ENCODE measurements at places on chromosomes 7 and 10.

DNA sequence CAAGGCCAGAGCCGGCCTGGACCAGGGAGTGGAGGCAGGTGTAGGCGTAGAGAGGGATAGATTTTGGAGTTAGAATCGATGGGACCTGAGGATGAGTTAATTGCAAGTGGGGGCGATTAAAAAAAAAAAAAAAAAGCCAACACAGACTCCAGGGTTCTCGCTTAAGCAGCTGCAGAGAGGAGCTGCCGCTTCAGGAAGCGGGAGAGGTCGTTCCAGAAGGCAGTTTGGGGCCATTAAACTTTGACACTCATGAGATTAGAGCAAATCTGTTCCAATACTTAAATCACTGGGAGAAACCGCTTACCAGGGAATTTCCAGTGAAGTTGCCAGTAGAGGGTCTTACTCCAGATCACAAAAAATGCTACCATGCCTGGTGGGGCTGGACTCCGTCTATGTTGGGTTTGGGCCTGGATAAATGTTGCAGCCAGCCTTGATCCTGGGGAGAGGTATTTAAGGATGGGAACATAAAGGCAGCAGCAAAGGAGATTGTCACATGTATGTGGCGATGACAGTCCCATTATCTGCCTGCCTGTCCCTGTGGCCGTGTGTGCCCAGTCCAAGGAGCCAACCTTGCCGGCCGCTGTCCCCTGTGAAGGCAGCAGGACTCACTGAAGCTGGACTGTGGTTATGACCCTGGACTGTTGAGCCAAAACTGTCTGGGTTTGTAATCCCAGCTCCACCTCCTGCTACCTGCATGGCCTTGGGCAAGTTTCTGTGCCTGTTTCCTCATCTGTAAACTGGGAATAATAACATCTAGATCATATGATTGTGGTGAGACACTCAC, 23.9 kb upstream of the GRID1 start:
- H3K27ac ChIP-seq = no peak overlapping the region
- H3K36me3 ChIP-seq = no peaks in the 10 kb centered on the region
- DNase-seq = no peak

DNA sequence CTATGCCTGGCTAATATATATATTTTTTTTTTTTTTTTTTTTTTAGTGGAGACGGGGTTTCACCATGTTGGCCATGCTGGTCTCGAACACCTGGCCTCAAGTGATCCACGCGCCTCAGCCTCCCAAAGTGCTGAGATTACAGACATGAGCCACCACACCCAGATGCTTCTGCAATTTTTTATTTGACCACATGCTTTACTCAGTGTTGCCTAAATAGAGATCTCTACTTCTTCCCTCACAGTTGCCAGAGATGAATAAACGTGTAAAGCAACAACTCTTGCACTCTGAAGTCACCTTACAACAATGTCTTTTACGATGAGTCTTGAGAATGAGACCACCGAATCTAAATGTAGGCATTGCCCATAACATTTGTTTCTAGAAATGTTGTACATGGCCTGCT, 107.9 kb upstream of the FRMD4A start:
- H3K27me3 ChIP-seq = peaks cover 22% of the 10 kb centered on the region
- H3K36me3 ChIP-seq = no peaks in the 10 kb centered on the region

DNA sequence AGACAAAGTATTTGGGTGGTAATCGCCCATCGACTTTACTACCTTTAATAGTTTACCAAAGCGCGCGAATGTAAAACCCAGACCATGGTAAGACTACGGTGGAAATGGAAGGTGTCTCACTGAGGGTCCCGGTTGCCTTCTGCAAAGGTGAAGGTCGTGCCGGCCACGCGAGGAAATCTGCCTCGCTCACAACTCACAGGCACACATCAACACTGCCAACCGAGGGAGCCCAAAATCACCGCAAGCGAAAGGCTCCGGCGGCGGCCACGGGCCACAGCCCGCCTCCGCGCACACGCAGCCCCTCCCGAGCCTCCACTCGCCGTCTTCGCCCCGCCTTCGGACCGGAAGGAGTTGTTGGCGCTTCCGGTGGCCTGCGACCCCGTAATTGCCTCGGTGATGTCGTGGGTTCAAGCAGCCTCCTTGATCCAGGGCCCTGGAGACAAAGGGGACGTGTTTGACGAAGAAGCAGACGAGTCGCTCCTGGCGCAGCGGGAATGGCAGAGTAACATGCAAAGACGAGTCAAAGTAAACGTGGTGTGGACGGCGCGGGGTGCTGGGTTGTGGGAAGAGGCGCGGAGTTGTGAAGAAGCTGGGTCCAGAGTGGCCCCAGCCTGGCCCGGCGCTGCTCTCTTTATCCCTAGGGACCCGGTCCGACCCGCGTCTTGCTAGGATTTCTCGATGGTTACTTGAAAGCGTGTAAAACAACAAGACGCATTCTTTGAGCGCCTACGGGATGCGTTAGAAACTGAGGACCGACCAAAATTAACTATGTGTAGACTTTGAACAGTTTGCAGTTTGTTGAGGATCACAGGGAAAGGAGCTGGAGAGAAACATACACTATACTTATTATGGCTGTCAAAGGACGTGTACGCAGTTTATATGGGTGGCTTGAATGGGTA, at the start of gene YAE1:
YAE1 (plus strand) TSS at position 382 of the 899 bp plus-strand sequence; CDS start at position 397, 15 bp downstream.
- H3K4me3 ChIP-seq = peak within 1 kb of the TSS; percentile 99
- peaks cover 19% of the 10 kb centered on the region for H3K4me1 ChIP-seq
- peaks cover 4% of the 10 kb centered on the region for H3K36me3 ChIP-seq
- peak within 1 kb of the TSS; percentile 97 for H3K27ac ChIP-seq
- peaks cover 7% of the 10 kb centered on the region for H3K27me3 ChIP-seq

DNA sequence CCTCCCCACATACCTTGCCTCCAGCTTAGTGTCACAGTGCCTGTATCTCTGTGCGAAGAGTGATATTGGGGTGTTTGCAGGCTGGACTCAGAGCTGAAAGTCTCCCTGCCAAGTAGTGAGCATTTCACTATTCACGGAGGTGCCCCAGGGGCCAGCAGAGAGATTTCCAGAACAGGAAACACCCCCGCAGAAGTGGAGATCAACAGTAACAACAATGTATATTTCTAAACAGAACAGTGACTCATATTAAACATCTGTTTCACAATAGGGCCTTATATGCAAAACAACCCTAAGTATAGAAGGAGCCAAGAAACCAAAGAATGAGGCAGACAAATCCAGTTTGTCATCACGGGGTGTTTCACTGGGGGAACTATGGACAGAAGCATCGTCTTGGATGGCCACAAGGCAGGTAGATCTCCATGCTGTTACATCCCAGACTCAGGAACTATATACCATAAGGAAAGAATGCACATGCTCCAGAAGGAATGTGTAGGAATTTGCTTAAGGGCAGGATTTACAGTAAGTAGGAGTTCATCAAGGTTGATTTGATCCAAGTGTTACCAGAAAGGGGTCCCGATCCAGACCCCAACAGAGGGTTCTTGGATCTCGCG, 29.3 kb upstream of the CCL24 start:
- H3K4me3 ChIP-seq = peak overlapping the region; percentile 66
- H3K27me3 ChIP-seq = no peaks in the 10 kb centered on the region
- H3K4me1 ChIP-seq = peaks cover 18% of the 10 kb centered on the region
- peak overlapping the region; percentile 95 for H3K27ac ChIP-seq

- no peak overlapping the region for H3K27ac ChIP-seq
- no peaks in the 10 kb centered on the region for H3K36me3 ChIP-seq
- no peak for DNase-seq
- peaks cover 16% of the 10 kb centered on the region for H3K27me3 ChIP-seq
- H3K4me3 ChIP-seq = no peak overlapping the region
Measured at GRCh38 chr10:125709553-125710474, 9.7 kb upstream of the EDRF1 start.

DNA sequence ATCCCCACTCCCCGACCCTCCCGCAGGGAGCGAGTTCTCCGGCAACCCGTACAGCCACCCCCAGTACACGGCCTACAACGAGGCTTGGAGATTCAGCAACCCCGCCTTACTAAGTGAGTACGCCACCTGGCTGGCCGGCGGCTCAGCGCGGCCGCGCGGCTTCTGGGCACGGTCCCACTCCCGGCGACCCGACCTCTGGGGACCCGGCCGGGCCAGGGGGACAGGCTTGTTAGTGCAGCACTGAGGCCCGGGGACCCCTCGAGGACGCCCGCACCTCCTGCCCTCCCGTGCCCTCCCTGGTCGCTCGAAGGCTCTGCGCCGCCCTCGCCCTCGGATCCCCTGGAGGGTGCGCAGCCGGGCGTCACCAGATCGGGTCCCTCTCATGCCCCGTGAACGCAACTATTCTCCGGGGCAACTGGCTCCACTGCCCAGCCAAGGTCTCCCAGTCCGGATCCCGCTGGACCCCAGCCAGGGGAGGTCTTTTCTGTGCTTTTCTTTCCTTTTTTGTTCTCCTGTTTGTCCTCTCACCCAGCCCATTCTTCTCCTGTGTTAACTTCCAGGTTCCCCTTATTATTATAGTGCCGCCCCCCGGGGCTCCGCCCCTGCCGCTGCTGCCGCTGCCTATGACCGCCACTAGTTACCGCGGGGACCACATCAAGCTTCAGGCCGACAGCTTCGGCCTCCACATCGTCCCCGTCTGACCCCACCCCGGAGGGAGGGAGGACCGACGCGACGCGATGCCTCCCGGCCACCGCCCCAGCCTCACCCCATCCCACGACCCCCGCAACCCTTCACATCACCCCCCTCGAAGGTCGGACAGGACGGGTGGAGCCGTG, 81.8 kb downstream of the PAX2 start:
- peak; percentile 76 for DNase-seq
- no peaks in the 10 kb centered on the region for H3K36me3 ChIP-seq
- H3K27me3 ChIP-seq = peaks cover 78% of the 10 kb centered on the region
- H3K27ac ChIP-seq = no peak overlapping the region

GRCh38 chr10:33950206-33950605, 615.7 kb upstream of the NRP1 start:
- H3K27ac ChIP-seq = no peak overlapping the region
- DNase-seq = no peak
- H3K4me1 ChIP-seq = no peaks in the 10 kb centered on the region
- no peaks in the 10 kb centered on the region for H3K36me3 ChIP-seq
- H3K27me3 ChIP-seq = no peaks in the 10 kb centered on the region
- H3K4me3 ChIP-seq = no peak overlapping the region

DNA sequence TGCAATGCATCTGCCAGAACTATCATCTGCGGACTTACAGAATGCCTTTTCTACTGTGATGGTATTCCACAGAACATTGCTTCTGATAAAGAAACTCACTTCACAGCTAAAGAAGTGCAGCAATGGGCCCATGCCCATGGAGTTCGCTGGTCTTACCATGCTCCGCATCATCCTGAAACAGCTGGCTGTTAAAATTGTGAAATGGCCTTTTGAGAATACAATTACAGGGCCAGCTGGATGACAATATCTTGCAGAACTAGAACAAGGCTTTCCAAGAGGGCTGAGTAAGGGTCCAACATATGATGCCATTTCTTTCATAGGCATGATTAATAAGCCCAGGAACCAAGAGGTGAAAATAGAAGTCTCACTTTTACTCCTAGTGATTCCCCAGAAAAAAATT, 104.1 kb upstream of the ADCY1 start:
- peaks cover 13% of the 10 kb centered on the region for H3K27me3 ChIP-seq
- no peak for DNase-seq
- no peaks in the 10 kb centered on the region for H3K36me3 ChIP-seq
- H3K27ac ChIP-seq = no peak overlapping the region
- H3K4me1 ChIP-seq = no peaks in the 10 kb centered on the region

DNA sequence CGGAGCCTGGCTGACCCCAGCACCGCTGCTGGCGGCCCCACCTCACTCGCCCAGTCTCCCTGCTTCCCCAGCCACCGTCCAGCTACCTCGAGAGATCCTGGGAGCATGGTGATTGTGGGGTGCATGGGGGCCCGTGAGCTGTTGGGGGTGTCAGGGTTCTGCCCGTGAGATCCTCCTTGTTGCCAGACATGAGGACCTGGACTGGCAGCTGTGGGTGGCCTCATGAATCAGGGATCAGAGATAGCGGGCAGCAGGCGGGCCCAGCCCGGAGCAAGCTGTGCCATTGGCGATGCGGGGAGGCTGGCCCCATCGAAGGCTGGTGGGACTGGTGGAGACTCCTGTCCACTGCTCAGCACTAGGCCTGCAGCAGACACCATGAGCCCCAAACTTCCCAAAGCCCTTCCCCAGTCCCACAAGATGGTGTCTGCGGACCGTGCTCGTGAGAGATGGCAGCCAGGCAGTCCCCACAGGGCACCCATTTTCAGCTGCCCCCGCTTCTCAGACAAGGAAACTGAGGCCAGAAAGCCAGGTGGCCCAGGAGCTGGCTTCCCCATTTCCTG, 75.6 kb downstream of the LHPP start:
- DNase-seq = no peak
- H3K4me1 ChIP-seq = no peaks in the 10 kb centered on the region
- no peaks in the 10 kb centered on the region for H3K36me3 ChIP-seq
- no peak overlapping the region for H3K4me3 ChIP-seq

DNA sequence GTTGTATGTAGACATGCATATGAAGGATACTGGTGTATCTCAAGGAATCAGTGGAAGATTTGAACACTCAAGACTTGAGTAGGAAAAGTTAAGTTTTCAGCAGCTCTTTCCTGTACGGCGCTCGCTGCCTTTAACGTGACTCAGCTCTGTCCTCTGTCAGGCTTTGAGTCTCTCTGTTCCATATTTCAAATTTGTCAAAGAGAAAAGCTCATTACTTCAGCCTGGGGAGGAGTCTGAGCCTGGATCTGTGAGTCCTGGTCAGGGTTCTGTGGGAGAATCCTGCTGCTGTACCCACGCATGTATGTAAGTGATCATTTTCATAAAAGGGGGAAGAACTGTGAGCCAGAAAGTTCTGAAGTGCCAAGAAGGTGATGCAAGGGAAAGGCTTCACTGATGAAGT, 13.8 kb upstream of the MPP7 start:
- H3K4me3 ChIP-seq = no peak overlapping the region
- H3K36me3 ChIP-seq = no peaks in the 10 kb centered on the region
- H3K4me1 ChIP-seq = no peaks in the 10 kb centered on the region
- DNase-seq = no peak
- H3K27me3 ChIP-seq = peaks cover 6% of the 10 kb centered on the region
